Endodermal cell (in vitro differentiated cells): ENCODE measurements at places on chromosomes 12 and 14.

GRCh38 chr14:64704143-64704742 lies at the start of gene PLEKHG3:
TSS of gene PLEKHG3 (plus strand) at chr14:64704424. CDS start at chr14:64727632, 23,208 bp downstream.
- peaks cover 15% of the 10 kb centered on the region for H3K27me3 ChIP-seq
- no peaks in the 10 kb centered on the region for H3K36me3 ChIP-seq
- H3K4me1 ChIP-seq: peaks cover 32% of the 10 kb centered on the region
- peak within 1 kb of the TSS; percentile 89 for H3K4me3 ChIP-seq

DNA sequence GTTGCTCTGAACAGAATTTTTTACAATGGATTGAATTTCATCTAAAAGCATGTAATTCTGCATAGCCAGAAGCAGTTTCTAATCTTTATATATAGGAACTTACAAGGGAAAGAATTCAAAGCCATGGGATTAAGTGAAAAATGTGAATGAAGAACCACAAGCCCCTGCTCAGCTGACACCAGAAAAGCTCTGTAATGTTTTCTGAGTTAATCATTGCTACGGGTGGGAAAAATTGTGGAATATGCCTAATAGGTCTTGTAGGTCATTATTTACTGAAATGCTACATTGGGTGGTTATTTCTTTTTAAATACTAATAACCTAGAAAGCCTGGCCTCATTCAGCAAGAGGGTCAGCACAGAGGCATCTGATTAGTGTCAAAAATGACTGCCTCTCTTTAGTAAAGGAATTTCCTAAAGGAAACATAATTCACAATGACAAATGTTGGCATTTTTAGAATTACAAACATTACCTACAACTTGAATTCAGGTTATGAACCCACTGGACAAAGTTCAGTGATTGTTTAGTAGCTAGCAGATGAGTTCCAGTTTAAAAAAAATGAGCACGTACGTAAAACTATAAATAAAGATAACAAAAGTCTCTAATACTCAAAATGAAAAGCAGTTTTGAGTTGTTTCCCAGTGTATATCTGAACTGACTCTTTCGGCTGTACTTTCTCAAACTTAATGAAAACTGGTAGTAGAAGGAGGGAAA lies 75.3 kb downstream of the BMP4 start:
- no peak for DNase-seq
- H3K4me3 ChIP-seq: no peak overlapping the region
- H3K27me3 ChIP-seq: no peaks in the 10 kb centered on the region
- H3K36me3 ChIP-seq: no peaks in the 10 kb centered on the region
- H3K4me1 ChIP-seq: no peaks in the 10 kb centered on the region

DNA sequence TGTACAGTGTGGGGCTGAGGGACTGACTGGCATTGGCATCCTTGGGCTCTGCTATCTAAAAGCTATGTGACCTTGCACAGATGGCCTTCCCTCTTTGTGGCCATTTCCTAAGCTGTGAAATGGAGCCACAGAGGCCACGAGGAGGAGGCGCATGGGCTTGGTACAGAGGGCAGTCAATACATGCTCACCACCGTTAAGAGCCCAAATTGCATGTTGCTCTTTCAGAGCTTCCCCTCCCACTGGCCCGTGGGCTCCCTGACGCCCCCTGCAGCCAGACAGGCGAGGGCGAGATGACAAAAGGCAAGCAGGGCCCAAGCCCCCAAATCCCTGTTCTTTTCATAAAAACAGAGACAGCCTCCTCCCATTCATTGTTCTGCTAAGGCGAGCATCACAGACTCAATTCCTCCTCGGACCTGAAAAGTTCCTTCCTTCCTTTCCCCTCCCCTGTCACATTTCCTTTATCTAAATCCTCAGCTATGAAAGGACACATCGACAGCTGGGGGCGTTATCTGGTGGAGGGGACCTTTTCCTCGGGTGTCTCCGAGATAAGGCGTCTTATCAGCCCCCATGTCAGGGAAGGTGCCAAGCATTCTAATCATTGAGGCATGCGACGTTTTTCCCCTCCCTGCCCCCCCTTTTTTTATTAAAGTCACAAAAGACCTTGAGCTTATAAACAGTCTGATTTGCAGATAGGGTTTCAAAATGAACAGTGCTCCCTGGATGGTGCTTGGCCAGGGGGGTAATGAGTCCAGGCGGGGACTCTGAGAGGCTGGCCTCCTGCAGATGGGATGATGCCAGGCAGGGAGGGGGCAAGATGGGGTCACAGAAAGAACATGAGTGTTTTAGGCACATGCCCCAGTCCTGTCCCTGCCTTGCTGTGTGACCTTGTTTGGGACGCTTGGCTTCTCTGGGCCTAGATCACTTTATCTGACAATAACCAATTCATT lies 26.4 kb downstream of the FAM222A start:
- H3K27me3 ChIP-seq: no peaks in the 10 kb centered on the region
- no peak overlapping the region for H3K27ac ChIP-seq
- peaks cover 59% of the 10 kb centered on the region for H3K4me1 ChIP-seq
- peaks cover 14% of the 10 kb centered on the region for H3K36me3 ChIP-seq
- H3K4me3 ChIP-seq: peak overlapping the region; percentile 39
- DNase-seq: peak; percentile 94

- no peaks in the 10 kb centered on the region for H3K27me3 ChIP-seq
- H3K4me3 ChIP-seq: no peak overlapping the region
- no peak overlapping the region for H3K27ac ChIP-seq
Measured at GRCh38 chr14:90521084-90521929, 124.5 kb downstream of the CALM1 start.

DNA sequence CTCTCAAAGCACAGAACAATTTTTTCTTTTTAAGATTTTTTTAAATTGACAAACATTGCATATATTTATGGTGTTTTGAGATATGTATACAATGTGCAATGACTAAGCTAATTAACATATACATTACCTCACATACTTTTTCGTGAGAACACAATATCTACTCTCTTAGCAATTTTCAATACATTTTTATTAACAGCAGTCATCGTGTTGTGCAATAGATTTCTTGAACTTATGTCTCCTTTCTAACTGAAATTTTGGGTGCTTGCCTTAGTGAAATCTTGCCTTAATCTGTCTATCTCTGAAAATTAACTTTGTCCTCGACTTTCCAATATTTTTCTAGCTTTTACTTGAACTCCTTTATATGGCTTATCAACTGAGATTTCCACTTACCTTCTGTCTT lies 6.8 kb downstream of the OR10A7 start:
- no peak overlapping the region for H3K4me3 ChIP-seq
- no peaks in the 10 kb centered on the region for H3K36me3 ChIP-seq
- H3K27ac ChIP-seq: no peak overlapping the region
- H3K4me1 ChIP-seq: no peaks in the 10 kb centered on the region
- no peaks in the 10 kb centered on the region for H3K27me3 ChIP-seq

GRCh38 chr14:49879646-49880204 lies 13.2 kb upstream of the ARF6 start:
- no peak overlapping the region for H3K4me3 ChIP-seq
- H3K27ac ChIP-seq: no peak overlapping the region
- no peaks in the 10 kb centered on the region for H3K4me1 ChIP-seq
- peak; percentile 86 for DNase-seq
- H3K27me3 ChIP-seq: no peaks in the 10 kb centered on the region

DNA sequence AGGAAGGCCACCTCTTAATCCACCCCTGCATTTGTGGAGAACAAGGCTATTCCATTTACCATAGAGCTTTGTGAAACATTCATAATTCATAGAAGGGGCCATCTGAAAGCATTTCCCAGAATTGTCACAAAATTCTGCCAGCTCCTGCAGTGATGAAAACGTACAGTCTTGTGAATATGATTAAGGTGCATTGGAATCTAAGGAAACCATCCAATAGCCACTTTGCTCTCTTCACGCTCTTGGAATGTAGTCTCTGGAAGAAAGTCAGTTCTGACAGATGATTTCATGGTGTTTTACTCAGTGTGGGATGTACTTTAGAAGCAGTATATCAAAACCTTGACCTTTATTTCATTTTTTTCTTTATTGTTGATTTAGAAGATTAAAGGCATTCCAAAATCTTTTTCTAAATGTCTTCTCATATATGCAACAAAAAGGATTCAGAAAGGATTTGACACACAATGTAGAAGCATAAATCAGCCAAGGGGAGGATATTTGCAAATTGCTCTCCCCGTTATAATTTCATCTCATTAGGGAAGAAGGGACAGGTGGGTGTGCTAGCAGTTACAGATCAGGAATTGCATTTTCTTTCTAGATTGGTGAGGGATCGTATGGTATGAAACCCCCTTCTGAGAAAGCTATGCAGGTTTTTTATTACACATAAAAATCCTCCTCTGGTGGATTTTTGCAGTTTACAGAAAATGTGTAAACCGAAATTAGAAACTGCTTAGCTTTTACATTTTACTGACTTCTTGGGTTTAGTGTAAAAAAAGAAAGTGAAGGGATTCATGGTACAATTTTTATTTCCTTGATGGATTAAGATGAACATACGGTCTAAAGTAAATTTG lies 390.2 kb downstream of the LRIG3 start:
- no peaks in the 10 kb centered on the region for H3K4me1 ChIP-seq
- H3K36me3 ChIP-seq: no peaks in the 10 kb centered on the region
- no peak for DNase-seq
- no peak overlapping the region for H3K27ac ChIP-seq
- H3K27me3 ChIP-seq: no peaks in the 10 kb centered on the region
